ENCODE measurements at places on chromosomes 1 and 21.

GRCh38 chr1:11518791-11519628 is 40.1 kb downstream of the DISP3 start:
- no peak for DNase-seq

- no peak for DNase-seq
Measured at GRCh38 chr1:223242971-223243370, 99.9 kb upstream of the TLR5 start.

DNA sequence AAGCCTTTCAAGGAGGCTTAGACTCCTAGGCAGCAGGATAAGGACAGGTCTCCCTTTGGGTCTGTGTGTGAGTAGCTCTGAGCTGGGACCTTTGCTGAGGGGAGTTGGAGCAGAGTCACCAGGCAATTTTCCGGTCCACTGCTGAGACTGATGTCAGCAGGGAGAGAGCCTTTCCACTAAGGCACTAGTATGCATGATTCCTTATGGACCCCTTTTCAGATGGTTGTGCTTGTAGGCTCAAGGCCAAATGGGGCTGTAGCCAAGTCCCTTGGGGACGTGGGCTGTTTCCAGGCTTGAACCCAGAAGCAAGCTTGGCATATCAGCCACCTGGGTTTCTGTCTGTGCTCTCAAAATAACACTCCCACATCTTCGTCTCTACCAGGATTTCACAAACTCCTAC is 73.0 kb downstream of the CCDC18 start:
- DNase-seq = no peak

DNA sequence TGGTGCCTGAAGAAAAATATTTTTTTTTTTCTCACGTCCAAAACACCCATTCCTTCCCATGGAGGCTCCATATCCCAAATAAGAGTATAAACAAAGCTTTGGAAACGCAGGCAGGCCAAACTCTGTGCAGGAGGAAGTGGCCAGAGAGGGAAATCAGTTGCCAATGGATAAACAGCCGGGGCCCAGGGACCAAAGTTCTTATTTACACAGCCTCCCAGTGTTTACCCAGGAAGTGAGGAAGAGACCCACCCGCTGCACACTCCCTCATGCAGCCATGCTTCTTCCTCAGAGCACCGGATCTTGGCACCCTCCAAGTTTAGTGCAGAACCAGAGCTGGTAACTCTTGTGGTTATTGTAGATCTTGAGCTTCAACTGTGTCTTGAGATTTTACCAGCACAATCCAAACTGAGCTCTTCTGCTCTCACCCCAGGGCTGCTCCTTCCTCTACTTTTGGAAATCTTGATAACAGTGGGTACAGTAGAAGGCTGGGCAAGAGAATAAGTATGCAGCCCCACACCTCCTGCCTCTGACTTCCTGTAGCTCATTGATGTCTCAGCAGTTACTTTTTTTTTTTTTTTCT is 14.2 kb downstream of the MARCKSL1 start:
- DNase-seq = no peak

GRCh38 chr1:38789498-38790169 is 69.9 kb downstream of the RRAGC start:
- no peak for DNase-seq

DNA sequence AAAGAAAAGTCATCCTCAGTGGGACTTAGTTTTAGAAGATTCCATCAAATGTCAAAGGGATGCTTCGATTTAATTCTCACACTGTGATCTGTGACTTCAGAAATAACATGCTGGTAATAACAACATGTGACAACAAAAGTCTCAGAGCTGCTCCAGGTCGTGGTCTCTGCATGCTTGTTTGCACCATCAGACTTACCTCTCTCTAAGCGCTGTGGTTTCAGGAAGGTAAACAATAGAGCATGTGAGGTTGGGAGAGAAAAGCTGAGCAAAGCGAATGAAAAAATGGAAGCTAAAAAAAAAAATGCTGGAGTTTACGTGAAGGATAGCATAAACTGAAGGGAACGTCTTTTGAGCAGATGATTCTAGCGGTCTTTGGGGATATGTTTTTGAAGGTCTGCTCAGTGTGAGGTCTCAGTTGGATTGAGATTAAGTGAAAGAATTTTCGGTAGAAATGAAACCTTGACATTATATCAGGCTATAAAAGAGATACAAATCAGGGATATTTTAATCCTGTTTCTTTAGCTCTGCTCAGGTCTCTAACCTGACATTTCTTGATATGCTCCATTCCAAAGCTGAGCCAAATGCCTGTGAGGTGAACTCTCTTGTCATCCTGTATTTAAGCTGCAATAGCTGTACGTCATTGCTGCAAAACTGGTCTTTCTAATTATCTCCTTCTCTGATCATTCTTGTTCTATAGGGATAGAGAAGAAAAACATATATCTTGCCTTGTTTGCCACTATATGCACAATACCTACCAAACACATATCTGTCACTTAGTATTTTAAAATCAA is 86.5 kb downstream of the C1orf21 start:
- DNase-seq = no peak

GRCh38 chr1:162165528-162165927 is 96.0 kb downstream of the NOS1AP start:
- DNase-seq = no peak

DNA sequence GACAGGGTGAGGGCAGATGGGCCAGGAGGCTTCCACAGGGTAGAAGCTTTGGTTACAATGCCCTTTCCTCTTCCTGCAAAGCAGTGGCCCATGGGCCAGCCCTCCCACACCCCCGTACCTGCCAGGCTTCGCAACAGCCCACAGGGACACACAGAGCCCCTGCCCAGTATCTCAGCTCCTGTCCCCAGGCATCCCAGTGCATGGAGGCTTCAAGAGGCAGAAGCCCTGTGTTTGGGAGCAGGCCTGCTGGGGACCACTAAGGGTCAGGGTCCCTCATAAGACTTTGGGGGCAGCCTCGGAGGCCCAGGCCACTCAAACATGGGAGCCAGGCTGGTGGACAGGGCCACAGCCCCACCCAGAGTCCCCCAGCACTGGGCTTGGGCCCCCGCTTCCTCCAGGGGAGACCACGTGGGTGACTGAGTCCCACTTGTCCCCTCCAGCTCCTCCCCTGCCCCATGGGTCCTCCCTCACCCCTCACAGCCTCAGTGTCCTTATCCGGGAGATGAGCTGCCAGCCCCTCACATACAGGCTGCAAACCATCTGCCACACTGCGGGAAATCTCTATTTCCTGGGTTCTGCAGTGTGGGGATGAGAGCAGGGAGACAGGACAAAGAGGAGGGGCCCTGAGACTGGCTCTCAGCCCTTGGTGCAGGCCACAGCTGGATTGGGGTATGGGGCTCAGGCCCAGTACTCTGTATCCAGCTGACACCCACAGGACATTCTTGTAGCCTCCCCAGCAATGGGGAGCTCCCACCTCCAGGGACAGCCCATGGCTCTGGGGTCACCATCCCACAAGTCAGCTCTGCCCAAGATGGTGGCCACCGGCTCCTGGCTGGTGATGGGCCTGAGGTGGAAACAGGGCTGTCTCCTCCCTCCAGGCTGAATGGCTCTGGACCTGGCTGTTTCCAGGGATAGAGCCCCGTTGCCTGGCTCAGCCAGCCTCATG is 50.7 kb downstream of the WNT9A start:
- no peak for DNase-seq

GRCh38 chr1:151476083-151476482 is 16.8 kb upstream of the POGZ start:
- no peak for DNase-seq

DNA sequence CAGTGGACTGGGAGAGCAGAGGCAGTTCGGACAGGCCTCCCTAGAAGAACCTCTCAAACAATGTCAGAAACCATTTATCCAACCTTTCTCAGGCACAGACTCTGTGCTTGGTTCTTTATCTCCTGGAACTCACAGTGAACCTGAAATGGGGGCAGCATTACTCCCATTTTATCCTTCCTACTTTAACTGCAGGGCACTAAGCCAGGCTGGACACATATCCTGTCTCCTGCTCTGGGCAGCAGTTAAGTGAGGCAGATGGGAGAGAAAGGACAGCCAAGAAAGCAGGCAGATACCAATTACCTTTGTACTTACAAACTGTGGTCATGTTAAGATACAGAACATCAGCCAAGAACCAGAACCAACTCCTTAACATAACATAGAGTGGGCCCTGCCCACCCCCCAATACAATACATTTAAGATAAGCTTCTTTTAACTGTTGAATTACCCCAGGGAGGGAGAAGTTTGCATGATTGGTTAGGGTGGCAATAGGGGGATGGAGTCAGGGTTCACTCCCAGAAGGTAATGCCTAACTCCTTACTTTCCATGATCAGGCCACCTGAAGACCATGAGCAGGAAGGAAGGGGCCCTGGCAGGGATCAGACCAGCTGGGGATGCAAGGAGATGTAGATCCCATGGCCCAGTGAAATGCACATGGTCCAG is 10.9 kb downstream of the KDF1 start:
- DNase-seq = no peak

DNA sequence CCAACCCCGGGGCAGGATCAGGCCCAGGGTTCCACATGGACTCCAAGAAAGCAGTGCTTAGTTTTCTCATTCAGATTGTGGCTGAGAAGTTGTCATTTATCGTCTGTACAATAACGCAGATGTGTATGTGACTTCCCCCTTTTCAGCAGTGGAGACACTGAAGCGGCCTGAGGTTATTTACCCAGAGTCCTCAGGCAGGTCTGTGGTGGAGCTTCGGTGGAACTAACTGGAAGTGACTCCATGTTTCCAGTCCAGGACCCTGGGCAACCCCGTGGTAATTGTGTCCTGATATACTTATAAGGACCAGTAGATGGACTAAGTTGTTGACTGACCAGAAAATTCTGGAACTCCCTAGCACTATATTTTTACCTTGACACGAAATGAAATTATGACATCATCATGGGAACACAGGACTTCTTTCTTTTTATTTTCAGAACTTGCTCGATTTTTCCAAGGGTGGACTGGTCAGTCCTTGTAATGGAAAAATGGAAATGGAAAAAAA is 1.0 kb upstream of the IER5 start:
- no peak for DNase-seq
